Activated CD4-positive, alpha-beta T cell treated with anti-CD3 and anti-CD28 coated beads, Interleukin-2, amount 50 U/mL, for 1 hour (primary cell): ENCODE measurements at places on chromosomes 13 and 19.

- DNase-seq: no peak
Observed at GRCh38 chr19:55487924-55488687, at the start of gene SSC5D. Gene SSC5D (plus strand): TSS chr19:55488436. CDS start chr19:55488590, 154 bp downstream.

GRCh38 chr19:5561559-5561958 is 6.2 kb downstream of the TINCR start:
- DNase-seq: no peak

GRCh38 chr13:110533771-110534670 is 27.5 kb downstream of the RAB20 start:
- DNase-seq: no peak

- no peak for DNase-seq
Observed at GRCh38 chr19:57075125-57075524, 44.7 kb upstream of the USP29 start.

DNA sequence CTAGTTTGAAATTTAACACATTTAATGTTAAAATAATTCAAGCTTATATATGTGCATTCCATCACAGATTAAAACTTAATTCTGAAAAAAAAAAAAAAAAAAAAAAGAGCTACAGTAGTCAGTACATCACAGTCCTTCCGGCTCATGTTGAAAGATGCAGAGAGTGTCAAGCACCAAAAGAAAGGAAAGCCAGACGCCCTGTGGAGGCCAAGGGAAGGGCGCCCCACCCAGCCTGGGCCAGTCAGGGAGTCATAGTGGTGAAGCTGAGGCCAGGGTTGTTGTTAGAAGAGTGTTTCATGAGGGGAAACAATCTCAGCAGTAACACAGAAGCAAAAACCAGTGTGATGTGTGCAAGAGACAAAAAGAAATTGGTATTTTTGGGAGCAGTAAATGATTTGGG is 375.3 kb downstream of the MTUS2 start:
- DNase-seq: no peak

GRCh38 chr19:19873381-19873780 is 7.7 kb downstream of the ZNF253 start:
- no peak for DNase-seq

DNA sequence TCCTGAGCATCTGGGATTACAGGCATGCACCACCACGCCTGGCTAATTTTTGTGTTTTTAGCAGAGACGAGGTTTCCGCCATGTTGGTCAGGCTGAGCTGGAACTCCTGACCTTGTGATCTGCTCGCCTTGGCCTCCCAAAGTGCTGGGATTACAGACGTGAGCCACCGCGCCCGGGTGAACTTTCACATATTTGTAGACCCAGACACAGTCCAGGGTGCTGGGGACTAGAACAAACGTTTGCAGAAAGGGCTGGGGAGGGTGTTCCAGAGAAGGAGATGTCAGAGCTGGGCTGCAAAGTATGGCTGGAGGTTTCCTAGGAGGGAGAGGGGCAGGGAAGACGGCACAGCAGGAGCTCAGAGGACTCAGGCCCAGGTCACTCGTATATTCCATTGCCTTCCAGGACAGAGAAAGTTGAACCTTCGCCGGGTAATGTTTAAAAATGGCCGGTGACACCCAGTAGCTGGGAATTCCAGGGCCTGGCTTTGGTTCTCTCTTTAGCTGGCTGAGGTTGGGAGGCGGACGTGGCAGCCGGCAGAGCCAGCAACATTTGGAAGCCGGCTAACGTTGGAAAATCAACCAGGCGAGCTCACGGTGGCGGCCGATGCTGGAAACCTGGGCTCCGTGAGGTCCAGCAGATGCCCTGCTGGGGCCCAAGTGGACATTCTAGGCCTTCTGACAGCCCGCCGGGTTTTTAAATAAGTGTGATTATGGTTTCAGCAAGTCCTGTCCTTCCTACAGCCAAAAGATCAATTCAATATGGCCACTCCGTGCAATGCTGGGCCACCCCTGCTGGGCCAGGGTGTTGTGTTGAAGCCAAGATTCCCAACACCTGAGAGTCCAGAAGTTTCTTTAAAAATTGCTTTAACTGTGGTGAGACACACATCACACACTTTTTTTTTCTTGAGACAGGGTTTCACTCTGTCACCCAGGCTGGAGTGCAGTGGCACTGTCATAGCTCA is 41.5 kb downstream of the NFIC start:
- DNase-seq: no peak

- DNase-seq: no peak
Observed at GRCh38 chr13:32530841-32531253, 7.7 kb downstream of the N4BP2L2 start.

DNA sequence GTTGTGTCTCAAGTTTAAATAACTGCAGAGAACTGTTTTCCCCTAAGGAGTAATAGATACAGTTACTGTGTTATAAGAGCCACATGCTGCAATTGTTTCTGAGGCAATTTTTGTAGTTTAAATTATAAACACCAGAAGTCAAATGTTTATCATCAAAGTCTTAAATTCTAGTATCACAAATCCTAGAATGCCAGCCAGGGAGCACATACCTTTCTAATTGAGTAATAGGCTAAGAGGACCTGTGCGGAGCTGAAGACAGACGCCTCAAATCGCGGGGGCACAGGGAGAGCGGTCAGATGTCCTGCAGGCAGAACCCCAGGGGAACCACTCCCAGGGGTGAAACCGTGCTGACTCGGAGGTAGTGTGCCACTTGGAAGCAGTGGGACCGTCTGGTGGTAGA is 65.2 kb upstream of the TNFRSF19 start:
- no peak for DNase-seq

DNA sequence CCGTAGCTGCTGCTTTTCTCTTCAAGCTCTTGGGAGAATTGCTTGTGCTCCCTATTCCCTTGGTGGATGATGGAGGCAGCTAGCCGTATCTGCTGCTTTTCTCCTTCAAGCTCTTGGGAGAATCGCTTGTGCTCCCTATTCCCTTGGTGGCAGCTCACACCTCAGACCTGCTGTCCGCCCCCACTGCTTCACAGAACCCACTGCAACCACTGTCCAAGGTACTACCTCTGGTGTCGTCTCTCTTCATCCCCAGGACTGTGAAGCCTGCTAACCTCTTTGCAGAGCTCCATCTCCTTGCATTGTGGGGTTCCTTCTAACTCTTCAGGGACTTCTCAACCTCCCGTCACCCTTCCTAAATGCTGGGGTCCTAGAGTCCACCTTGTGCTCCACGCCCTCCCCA is 4.6 kb upstream of the ERVK3-1 start:
- no peak for DNase-seq

DNA sequence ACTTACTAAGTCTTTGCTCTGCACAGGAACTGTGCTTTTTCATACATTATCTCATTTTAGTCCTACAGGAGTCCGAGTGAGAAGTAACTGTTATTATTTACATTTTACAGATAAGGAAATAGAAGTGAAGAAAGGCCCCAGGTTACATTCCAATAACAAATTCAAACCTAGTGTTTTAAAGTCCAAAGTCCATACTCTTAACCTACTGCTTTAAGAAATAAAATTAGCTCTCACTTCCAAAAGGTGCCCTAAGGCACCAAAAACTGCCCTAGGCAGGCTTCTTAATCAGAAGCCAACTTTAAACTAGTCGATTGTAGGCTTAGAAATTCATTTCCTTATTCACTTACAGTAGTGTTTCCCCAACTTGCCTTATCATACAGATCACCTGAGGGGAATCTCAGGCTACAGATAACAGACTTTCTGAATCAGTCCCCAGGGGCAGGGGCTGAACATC is 555.9 kb downstream of the DIAPH3 start:
- DNase-seq: no peak

DNA sequence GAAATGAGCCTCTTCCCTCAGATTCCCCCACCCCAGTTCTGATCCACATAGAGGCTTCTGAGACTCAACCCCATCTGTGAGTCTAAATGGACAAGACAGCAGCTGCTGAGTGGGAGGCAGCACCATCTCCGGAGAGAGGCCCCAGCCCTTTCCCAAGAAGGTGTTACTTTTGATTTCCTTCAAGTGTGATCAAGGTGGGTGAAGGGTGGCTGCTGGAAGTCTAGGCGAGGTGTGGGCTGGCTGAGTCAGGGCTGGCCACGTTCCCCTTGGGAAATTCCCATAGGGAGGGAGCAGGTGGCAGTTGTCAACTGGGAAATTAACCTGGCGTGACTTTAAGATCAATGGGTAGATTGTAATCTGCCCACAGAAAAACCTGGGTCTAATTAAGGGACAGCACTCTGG is 148.0 kb downstream of the FOXO1 start:
- peak; percentile 3 for DNase-seq

- no peak for DNase-seq
Observed at GRCh38 chr19:43775299-43775890, 5.4 kb downstream of the KCNN4 start.

DNA sequence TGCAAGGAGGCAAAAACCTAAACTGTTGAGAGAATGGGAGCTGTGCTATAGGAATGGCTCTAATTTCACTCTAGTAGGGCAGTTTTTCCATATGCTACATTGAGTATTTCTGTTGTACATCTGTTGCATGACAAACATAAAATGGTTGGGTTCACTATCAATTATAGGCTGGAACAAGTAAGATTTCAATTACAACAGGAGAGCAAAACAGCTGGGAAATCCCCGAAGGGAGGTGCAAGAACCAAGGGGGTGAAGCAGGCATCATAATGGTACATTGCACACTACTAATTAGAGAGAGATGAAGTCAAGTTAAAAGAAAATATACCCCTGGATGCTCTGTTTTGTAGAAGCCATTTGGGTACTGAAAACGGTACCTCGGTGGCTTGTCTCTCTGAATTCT is 389.5 kb downstream of the PCDH9 start:
- no peak for DNase-seq

DNA sequence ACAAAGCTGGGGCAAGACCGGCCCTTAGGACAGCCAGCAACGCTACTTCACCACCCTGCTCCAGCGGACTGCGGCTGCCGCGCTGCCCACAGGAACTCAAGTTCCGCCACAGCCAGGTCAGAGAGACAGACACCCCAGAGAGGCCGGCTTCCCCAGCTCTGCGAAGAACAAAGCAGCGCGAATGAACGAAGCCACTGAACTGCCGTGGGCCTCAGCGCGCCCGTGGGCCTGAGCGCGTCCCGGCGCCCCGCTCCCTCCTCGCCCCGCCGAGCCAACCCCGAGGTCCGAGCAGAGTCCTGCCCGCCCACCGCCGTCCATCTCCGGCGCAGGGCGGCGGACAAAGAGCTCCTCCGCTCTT is 158.4 kb downstream of the RNF17 start:
- no peak for DNase-seq

GRCh38 chr19:34350161-34350561 is 14.8 kb upstream of the GPI start:
- peak; percentile 57 for DNase-seq
